T-helper 1 cell (primary cell): ENCODE measurements at places on chromosomes 3 and 15.

DNA sequence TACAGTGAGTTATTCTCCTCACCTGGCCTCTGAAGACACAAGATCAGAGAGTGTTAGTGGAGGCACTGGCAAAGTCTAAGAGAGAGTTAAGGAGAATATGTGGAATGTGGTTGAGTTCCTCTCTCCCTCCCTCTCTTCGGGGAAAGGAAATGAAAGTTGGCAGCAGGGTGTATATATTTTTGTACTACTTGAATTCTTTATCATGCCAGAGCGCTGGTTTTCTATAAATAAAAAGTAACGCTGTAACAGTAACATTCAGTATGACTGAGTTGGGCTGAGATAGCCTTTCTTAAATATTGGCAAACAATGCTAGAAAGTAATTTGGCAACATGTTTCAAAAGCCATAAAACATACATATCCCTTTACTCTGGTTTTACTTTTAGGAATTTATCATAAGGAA lies 77.5 kb upstream of the TNFAIP8L3 start:
- no peak for DNase-seq

DNA sequence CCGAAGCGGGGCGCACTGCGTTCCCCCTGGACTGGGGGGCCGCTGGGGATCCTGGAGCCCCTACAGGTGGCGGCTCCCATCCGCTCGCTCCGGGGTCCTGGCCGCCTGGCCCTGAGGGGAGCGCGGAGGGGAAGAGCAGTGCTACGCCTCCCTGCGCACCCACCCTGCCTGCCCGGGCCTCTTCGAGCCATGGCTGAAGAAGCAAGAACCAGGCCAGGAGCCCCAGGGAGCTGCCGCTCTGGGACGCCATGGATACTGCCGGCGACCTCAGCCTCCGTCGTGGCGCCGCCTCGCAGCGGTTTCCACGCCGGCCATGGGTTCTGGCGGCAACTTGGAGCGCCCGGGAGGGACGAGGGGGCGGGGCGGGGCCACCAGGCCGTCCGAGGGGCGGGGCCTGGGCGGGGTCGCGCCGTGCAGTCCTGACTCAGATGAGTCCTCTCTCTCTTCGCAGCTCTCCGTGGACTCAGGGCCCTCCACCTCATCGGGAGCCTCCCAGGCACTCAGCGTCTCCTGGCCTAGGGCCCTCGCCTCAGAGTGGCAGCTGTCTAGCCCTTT lies 50.9 kb downstream of the MYL3 start:
- peak; percentile 61 for DNase-seq

GRCh38 chr3:181622365-181622764 lies 89.4 kb upstream of the SOX2 start:
- no peak for DNase-seq

GRCh38 chr15:63463793-63464192 lies 40.6 kb upstream of the USP3 start:
- no peak for DNase-seq

- DNase-seq: no peak
These were observed 3.9 kb upstream of the TGM4 start for GRCh38 chr3:44870375-44871061.

DNA sequence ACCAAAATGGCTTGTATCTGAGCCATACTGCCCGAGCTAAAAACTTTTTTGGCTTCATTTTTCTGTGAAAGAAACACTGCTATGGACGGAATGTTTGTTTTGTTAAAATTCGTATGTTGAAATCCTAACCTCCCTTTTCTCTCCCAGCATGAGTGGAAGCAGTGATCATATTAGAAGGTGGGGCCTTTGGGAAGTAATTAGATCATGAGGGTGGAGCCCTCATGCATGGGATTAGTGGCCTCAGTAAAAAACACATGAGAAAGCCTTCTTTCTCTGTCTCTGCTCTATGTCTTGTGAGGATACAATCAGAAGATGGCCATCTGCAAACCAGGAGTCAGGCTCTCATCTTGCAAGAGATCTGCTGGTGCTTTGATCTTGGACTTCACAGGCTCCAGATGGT lies 7.4 kb upstream of the FNDC3B start:
- no peak for DNase-seq

DNA sequence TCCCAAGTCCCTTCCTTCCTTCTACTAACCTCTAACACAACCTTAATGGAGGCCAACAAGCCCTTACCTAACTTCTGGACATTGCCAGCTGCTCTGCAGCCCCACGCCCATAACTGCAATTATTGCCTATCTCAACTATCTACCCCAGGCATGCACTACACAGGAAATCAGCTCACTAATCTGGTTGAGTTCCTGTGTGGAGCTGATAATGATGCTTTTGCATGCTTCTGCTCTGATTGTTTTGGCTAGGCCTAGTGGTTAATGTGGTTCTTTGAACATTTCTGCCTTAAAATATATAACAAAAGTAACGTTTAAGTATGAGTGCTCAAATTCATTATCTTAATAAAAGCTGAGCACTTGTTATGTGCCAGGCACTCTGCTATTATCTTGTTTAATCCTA lies 463.9 kb downstream of the MFSD1 start:
- DNase-seq: no peak

- no peak for DNase-seq
These were observed 55.1 kb downstream of the GPR160 start for GRCh38 chr3:170092907-170093306.

DNA sequence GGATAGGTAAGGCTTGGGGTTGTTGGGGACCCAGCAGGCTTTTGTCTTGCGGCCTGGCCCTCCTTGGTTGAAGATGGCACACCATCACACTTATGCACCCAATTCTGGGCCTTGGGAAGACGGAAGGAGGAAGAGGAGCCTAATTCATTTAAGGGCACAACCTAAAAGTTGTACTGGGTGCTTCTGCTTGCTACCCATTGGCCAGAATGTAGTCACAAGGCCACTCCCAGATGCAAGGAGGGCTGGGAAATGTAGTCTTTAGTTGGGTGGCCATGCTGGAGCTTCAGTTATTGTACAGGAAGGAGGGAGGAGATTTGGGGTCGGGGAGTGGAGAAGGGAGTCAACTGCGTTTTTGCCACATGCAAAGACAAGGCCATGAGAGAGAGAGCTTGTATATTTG lies 109.2 kb downstream of the TMEM266 start:
- no peak for DNase-seq

GRCh38 chr3:129777806-129778205 lies 115.7 kb downstream of the TMCC1 start:
- DNase-seq: no peak

DNA sequence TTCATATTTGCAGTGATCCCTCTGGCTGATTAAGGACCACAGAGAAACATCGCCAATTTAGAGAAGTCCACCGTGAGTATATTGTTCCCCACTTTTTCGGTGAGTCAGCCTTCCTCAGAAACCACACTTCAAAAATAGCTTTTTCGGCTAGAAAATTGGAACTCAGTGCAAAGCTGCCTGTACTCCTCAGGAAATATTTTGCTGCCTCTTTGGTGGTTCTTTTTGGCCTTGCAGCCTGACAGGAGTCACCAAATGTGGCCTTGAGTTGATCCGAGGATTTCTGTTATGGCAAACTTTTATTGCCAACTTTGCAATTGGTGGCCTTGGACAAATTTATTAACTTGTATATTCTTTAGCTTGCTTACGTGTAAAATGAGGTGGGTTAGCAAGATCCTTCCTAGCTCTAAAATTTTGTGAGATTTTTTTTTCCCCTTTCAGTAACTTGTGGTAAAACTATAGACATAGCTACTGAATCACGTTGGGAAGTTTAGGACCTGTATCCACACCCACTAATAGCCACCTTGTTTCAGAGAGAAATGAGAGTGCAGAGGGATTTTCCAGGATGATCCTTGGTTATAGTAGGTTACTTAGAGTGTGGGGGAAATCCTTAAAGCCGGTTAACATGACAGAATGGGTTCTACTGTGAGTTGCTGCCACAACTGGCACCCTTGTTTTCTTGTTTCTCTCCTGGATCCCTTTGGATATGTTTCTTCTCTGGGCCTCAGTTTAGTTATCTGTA lies 9.9 kb downstream of the ARL6IP5 start:
- no peak for DNase-seq

- no peak for DNase-seq
These were observed 76.6 kb downstream of the P3H2 start for GRCh38 chr3:190044142-190044541.

GRCh38 chr3:142844339-142844977 lies 44.4 kb downstream of the PCOLCE2 start:
- DNase-seq: no peak

DNA sequence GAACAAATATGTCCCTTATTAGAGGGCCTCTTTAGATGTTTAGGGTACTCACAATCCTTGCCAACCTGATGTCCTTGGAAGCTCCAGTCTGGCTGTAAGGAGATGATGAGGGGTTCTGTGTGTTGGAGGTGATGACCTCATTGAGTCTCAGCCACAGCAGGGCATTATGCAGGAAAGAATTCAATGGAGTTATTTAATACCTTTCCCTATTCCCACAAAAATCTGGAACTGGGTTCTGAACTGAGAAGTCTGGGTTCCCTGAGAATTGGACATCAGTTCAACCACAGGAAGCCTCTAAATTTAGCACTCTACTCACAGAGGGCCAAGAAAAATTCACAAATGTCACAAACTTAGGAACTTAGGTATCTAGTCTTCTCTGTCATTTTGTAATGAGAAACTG lies 36.9 kb downstream of the SLC35A5 start:
- no peak for DNase-seq

- DNase-seq: no peak
These were observed 6.1 kb downstream of the ERICH6 start for GRCh38 chr3:150697646-150698045.

DNA sequence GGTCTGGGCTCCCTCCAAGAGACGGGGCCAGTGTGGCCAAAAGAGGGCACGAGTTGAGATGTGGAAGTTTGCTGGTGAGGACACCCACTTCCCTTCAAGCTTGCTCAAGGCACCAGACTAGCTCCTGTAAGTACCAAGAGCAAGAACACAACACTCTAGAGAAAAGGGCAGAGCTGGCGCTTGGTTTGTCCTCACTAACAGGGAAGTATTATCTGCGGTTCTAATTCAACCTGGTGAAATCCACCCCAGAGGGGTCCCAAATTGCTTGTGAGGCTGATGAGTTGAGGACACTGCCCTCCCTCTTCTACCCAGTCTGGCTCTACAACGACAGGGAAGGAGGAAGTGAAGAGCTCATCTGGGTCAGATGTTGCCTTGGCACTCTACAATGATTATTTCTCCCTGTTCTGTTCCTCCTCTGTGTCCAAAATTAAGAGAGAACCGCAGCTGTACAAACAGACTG lies 16.9 kb upstream of the FSIP1 start:
- DNase-seq: no peak

DNA sequence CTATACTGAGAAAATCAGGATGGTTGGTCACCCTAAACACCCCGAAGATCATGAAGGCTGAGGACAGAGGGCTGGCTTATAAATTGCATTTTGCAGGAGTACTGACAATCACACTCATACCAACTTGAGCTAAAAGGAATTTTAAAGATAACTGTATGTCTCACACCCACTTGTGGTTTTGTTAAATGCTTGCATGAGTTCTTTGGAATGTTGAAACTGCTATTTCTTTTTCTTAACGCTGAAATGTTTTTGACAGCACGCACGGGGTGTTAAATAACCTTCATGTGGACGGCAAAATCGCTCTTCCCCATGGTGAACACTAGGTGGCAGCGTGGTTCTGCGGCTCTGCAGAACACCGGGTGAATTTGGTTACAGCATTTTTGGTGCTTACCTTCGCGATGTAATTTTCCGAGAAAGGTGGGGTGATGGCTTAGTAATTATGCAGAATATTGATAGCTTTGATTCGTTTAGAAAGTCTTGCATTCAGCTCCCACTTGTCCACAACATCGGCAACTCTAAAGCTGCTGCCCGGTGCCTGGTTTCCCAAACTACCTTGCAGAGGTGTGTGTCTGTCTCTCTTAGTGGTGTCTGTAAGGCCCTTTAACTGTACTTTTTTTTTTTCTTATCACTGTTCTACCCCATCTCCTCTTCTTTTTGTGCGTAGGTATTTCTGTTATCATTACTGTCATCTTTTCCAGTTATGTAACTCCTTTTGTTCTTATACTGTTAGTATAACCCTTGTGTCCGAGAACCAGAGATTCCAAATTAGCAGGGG lies 51.7 kb downstream of the ARNT2 start:
- DNase-seq: peak; percentile 60

GRCh38 chr3:181493423-181493822 lies 218.3 kb upstream of the SOX2 start:
- DNase-seq: no peak

- no peak for DNase-seq
These were observed 1.1 kb downstream of the TMED3 start for GRCh38 chr15:79311901-79312553.
